ENCODE measurements at places on chromosomes 6 and 20.

DNA sequence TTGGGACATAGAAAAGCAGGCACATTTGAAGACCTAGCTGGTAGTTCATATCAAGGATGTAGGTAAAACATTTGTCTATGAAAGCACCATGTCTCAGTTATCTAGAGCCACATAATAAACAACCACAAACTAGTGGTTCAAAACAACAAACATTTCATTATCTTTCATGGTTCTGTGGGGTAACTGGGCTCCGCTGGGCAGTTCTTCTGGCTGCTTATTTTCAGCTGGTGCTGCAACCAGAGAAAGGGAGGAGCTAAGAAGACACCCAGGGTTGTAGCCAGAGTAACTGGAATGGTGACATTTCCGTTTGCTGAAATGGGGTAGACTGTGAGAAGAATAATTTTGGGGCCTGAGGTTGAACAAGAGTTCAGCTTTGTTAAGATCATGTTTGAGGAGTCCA lies 145.7 kb upstream of the SULF2 start:
- no peak for DNase-seq

DNA sequence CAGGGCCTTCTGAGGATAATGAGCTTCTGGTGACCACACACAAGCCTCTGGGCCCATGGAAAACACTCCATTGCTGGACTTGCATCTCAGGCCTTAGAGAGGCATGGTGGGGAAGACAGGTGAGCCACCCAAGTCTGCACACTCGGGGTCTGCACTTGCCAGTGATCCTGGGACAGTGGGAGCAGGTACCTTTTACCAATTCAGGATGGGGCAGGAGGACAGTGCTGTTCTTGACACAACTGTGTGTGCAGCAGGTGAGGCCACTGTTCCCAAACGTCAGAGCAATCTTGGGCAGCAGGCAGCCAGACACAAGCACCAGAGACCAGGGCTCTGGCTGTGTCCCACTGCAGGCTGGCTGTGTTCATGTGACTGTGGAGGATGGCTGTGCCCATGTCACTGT lies 221.3 kb downstream of the ERMARD start:
- DNase-seq: no peak

DNA sequence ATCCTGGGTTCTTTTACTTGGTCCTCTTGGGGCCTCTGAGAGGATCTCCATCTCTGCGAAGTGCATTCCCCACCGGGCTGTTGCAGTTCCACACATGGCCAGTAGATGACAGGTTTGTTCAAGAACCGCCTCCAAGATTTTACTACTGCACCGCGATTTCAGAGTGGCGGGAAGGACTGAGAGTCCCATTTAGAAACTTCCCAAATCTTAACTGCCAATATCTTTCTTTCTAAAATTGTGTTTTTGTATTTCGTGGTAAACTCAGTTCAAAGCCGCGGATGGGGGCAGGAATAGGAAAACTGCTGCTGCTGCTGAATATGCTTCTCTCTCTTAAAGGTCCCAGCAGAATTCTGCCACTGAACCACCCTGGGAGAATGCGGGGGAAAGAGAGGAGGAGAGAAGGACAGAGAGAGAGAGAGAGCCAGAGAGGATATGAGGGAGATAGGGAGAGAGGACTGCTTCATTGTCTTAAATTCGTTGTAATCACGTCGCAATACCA lies 8.6 kb upstream of the BTNL2 start:
- peak; percentile 53 for DNase-seq

DNA sequence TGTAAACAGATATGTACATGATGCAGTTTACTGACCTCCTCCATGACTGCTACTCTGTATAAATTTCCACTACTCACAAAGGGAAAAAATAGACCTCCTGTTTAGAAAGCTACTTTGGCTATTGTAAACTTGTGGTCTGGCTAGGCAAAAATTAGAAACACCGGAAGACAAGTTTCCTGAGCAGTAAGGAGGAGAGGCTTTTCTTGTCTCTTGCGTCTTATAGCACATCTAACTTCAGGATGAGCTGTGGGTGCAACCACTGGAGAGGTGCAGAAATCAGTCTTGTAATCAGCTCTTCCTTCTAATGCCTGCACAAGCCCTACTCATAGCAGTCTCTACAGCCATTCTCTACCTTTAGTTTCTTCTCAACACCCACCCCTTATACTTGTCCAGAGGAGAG lies 296.5 kb upstream of the SLC35B3 start:
- DNase-seq: no peak

- DNase-seq: no peak
Observed at GRCh38 chr6:150535818-150536220, 63.9 kb upstream of the PLEKHG1 start.

DNA sequence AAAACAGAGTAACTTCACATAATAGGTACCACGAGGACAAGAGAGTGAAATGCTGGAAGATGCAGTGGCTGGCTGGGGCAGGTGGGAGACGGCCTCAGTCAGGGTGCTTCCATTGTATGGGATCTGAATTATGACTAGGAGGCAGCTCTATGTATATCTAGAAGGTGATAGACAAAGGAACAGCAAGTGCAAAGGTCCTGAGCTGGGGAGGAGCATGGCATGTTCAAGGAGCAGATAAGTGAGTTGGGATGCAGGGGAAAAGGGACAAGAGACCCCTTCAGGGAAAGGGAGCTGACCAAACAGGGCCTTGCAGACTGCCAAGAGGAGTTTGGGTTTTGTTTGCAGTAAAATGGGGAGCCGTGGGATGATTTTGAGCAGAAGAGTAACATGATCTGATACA lies 8.3 kb upstream of the SLC9A8 start:
- no peak for DNase-seq

DNA sequence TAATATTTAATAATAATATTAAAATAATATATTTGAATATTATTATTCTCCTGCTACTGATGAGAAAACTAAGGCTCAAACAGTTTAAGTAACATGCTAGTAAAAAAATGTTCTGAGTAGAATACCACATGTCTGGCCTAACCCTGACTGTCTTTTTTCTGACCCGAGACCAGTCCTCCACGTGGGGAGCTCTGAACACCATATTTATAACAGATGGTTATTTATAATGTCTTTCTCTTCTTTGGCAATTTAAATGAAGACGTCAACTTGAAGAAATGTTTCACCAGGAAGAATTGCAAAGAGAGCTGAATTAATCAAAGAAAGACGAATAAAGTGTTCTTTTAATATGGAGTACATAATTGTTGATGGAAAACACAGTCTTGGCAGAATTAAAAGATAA lies 82.0 kb downstream of the SLC22A3 start:
- DNase-seq: no peak

- no peak for DNase-seq
Observed at GRCh38 chr6:170094686-170095272, 196.1 kb downstream of the DLL1 start.

- no peak for DNase-seq
Observed at GRCh38 chr6:14674867-14675648, 557.5 kb downstream of the CD83 start.

GRCh38 chr6:12384357-12384912 lies 94.3 kb downstream of the EDN1 start:
- DNase-seq: no peak

- DNase-seq: no peak
Observed at GRCh38 chr20:16462711-16463110, 110.5 kb downstream of the KIF16B start.

GRCh38 chr6:56628105-56628504 lies 14.6 kb downstream of the DST start:
- DNase-seq: no peak

GRCh38 chr20:46894579-46894958 lies at the start of gene EYA2:
EYA2 (plus strand) TSS chr20:46894843; CDS start chr20:46990011, 95,168 bp downstream.
- no peak for DNase-seq

- no peak for DNase-seq
Observed at GRCh38 chr6:42889815-42890214, 10.4 kb downstream of the RPL7L1 start.

GRCh38 chr20:17636523-17637412 lies 45.3 kb downstream of the RRBP1 start:
- DNase-seq: no peak

GRCh38 chr20:7859356-7859802 lies 80.9 kb downstream of the HAO1 start:
- no peak for DNase-seq

GRCh38 chr6:159217595-159218275 lies 48.5 kb downstream of the FNDC1 start:
- DNase-seq: no peak

DNA sequence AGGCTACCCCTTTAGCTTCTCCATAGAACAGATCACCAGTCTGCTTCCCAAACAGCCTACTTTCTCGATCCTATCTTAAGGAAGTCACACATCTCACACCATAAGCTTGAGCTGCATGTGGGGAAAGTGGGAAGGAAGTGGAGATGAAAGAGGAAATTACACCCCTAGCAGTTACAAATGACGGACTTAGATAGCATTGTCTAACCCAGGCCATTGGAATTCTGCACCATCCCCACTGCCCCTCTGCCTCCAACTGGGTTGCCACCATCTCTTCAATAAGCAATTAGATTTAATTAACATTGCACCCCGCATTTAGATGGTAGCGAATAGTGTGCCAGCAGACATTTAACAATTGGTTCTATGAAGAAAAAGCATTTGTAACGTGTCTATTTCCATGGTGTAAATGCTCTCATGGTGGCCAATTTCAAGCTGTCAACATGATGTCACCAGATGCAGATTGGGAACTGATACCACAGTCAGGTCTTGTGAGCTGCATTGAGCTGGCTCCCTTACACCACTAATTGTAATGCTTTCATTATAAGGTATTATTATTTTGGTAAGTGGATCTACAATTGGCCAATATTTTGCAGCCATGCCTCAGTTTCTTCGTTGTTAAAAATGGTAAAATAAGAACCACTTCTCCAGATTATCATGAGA lies 124.7 kb downstream of the CD24 start:
- no peak for DNase-seq

GRCh38 chr20:21781446-21782075 lies 76.1 kb downstream of the PAX1 start:
- no peak for DNase-seq

- no peak for DNase-seq
Observed at GRCh38 chr6:47197682-47198640, 111.7 kb downstream of the TNFRSF21 start.

DNA sequence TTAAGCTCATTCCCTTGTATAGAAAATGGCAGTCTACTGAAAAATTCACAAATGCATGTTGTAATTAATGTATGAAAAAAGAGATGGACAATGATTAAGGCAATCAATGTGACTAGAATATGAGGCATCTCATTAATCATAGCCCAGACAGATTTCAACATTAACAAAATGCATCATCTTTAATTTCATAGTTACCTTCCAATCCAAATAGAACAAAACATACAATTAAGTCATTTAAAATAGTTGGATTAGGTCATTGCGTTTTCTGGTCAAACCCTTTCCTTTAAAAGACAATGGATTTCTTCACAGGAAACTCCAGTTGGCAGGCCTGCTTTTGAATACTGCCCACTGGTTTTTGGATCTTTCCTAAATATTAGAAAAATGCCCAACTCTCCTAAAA lies 203.9 kb downstream of the HAO1 start:
- no peak for DNase-seq

DNA sequence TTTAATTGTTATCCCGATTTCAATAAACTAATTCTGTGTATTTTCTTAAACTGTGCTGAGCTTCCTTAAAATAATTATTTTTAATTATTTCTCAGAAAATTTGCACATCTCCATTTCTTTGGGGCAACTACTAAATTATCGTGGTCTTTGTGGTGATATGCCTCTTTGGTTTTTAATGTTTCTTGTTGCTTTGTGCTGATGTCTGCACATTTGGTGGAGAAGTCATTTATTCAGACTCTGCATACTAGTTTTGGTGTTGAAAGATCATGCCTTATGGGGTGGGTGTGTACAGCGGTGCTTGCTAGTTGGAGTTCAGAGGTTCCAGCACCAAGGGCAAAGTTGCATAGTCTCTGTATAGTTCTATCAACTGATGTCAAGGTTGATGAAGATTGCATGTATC lies 253.2 kb downstream of the MEI4 start:
- no peak for DNase-seq

GRCh38 chr6:127497410-127497809 lies 21.7 kb downstream of the MTCL3 start:
- no peak for DNase-seq

DNA sequence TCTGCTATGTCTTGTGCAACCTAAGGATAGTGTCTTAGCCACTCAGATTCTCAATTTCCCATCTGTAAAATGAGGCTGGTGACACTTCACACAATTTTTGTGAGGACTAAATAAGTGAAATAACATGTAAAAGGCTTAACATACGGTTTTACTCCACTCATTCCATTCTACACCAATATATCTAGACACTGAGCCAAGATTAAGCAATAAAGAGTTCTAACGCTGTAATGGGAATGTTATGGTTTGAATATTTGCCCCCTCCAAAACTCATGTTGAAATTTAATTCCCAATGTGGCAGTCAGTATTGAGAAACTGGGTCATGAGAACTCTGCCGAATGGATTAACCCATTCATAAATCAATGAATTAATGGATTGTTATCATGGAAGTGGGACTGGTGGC lies 301.0 kb downstream of the HACE1 start:
- no peak for DNase-seq

GRCh38 chr20:51600016-51600420 lies 57.5 kb upstream of the NFATC2 start:
- DNase-seq: no peak

GRCh38 chr6:110769923-110770322 lies 45.3 kb downstream of the CDK19 start:
- DNase-seq: no peak

DNA sequence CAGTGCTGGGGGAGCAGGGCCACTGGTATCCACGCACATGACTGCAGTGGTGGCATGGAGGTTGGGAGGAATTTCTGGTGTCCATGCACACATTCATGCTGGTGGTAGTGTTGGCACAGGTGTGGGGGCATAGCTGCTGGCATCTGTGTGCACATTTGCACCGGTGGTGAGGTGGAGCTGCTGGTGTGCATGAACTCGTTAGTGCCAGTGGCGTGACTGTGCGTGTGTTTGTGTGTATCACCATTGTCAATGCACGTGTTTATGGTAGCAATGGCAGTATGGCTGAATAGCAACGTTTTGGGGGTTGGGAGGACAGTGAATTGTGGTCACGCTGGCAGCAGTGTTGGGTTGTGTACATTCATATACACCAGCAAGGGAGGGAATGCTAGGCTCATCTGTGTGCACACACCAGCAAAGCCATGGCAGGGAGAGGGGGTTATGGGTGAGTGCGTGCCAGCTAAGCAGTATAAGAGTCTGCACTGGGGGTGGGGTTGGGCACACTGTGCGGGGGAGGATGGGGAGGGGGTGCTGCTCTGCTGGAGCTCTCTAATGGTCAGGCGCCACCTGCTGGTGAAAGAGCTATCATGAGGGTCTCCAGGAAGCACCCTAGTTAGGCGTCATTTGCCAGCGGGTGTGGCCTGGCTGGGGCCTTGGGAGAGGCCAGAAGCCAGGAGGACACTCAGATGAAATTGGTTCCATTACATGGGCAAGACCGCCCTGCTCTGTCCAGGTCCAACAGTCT lies 626.1 kb upstream of the ID4 start:
- no peak for DNase-seq

DNA sequence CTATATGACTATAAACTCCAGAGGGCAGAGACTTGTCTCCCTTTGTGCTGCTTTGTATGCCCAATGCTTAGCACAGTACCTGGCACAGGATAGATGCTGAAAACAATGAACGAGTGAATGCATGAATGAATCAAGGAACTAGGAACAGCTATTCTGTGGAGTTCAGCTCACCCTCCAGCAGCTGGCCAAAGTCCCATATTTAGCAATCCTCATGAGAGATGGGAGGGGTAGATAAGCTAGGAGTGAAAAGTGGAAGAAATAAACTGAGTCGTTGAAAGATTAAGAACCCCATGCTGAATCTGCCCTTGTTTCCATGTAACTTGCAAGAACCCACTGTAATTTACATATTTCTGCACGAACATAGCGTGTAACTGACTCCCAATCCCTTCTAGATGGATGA lies 106.5 kb downstream of the MAFB start:
- DNase-seq: no peak

GRCh38 chr20:6863798-6864201 lies 96.3 kb downstream of the BMP2 start:
- no peak for DNase-seq
